Stimulated activated naive CD8-positive, alpha-beta T cell treated with anti-CD3 and anti-CD28 coated beads, Interleukin-15, amount 100 ng/mL, for 72 hours (primary cell): ENCODE measurements at places on chromosomes 7 and 10.

DNA sequence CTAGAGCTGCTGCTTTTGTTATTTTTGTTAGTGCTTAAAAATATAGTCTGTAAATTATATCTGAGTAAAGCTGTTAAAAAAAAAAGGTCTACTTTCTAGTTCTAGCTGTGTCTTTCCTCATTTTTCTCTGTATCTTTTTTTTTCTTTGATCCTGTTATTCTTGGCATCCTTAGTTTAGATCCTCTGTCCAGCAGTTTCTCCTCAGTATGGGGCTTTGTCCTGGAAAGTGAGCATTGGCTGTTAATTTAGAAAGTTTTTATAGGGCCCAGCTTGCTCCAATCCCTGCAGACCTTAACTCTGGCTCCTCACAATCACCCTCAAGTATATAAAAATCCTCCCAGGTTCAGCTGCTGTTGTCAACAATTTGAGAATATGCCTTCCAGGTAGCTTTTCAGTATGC lies 23.5 kb downstream of the DDX50 start:
- DNase-seq = no peak

DNA sequence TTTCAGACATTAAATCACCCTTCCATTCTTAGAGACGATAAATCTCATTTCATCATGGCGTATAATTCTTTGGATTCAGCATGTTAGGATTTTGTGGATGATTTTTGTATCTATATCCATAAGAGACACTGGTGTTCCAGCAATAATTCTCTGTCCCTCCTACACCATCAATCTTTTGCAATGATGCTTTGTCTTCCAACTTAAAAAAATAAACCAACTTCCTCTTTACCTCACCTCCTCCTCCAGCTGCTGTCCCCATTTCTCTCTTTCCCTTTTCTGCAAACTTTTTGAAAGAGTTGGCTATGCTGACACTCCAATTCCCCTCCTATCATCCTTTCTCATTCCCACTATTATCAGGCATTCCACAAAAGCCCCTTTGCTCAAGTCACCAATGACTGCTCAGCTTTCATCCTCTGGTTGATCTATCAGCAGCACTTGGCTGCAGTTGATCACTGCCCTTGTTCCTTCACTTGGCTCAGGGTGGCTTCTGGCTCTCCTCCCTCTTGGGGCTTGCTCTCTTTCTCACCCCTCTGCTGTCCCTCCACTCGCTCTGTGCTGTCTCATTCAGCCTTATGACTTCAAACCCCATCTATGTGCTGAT lies 130.0 kb downstream of the ARHGAP22 start:
- DNase-seq = no peak

DNA sequence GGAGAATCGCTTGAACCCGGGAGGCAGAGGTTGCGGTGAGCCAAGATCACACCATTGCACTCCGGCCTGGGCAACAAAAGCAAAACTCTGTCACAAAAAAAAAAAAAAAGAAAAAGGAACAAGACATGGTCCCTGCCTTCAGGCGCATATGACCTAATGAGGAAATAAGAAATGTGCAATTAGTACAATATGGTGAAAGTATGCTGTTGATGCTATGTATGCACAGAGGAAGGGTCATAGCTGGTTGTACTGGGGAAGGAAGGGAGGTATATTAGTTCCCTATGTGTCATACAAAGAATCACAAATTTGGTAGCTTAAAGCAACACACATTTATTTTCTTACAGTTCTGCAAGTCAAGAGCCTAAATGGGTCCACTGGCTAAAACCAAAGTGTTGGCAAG lies 97.8 kb upstream of the MPP7 start:
- DNase-seq = no peak

- DNase-seq = no peak
Observed at GRCh38 chr10:97090035-97090434, 95.7 kb downstream of the SLIT1 start.

DNA sequence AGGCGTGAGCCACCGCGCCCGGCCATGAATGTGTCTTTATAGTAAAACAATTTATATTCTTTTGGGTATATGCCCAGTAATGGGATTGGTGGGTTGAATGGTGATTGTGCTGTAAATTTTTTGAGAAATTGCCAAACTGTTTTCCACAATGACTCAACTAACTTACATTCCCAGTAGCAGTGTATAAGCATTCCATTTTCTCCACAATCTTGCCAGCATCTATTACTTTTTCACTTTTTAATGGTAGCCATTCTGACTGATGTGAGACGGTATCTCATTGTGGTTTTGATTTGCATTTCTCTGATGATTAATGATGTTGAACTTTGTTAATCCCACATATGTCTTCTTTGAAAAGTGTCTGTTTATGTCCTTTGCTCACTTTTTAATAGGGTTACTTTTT lies 1187.9 kb downstream of the XPNPEP1 start:
- no peak for DNase-seq

- peak; percentile 35 for DNase-seq
Observed at GRCh38 chr7:91940171-91940570, 491 bp upstream of the AKAP9 start.

GRCh38 chr10:129918401-129918800 lies 45.7 kb downstream of the EBF3 start:
- no peak for DNase-seq

GRCh38 chr7:88071994-88072714 lies 138.1 kb downstream of the ADAM22 start:
- DNase-seq = no peak

DNA sequence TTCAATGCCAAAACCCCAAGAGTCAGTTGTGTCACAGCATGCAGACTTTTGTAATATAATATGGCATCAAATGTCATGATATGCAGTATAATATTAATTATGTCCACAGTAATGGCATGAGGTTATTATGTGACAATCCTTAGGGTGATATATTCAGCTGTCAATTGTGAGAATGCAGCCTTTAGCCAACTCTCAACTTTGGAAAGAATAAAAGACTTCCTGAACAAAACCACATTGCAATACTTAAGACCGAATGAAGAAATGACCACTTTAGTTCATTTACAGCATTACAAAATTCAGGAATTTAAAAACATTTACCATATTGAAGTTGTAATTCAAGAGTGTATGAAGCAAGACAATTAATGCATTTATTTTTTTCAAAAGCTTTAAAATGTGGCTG lies 45.4 kb downstream of the CPVL start:
- no peak for DNase-seq

DNA sequence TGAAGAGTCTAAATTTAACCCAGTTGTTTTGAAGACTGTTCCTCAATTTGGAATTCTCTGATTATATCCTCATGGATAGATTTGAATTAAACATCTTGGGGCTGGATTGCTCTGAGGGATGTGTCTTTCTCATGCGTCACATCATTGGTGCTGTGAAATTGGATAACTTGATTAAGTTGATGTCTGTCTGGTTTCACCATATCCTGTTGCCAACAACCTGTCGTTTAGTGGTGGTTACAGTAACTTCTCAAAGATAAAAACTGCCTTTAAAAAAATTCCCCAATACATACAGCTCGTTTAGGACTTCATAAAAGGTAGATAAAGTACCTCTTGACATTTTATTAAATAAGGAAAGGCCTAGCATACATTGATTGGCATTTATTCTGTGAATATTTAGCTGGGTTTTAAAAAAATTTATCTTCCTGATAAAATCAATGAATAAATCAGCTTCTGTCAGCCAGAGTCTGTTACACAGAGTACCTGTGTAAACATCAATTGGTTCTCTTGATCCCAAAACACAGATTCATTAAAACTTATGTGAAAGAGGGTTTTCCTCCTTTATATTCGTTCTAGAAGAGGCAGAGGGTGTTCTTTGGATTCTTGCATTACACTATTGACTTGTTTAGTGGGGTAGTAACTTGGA lies 10.5 kb downstream of the CRCP start:
- no peak for DNase-seq

DNA sequence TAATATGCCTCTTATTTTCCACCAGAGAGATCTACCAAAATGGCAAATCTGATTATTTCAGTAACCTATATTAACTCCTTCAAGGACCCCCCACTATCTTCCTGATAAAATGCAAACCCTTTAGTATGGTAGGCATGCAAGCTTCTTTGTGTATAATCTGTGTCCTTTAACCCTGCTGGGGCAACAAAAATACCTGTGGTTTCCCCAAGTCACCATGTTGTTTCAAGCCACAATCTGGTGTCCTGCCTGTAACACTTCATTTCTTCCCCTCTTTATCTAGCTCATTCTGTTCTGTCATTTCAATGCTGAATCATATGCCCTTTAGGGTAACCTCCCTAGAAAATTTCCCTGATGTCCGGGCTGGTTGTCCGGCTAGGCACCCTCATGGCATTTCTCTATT lies 5.3 kb downstream of the CALCR start:
- no peak for DNase-seq

- no peak for DNase-seq
Observed at GRCh38 chr10:132875435-132875834, 66.9 kb downstream of the CFAP46 start.

- DNase-seq = no peak
Observed at GRCh38 chr10:31095677-31096560, 64.3 kb upstream of the ZNF438 start.

DNA sequence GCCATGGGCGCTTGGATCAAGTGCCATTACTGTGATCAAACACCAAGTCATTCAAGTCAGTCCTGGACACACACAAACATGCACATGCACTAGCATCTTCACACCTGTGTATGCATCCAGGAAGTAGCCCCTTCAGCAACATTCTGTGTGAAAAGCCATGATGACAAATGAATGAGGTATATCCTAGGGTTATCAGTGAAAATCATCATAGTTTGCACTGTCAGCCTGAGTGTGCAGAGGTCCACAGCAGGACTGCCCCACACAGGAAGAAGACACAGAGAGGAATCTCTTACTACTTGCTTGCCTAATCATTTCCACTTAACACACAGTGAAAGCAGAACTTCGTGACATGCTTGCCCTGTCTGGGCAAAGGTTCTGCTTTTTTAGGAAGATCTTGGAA lies 184.0 kb upstream of the ADO start:
- DNase-seq = no peak

GRCh38 chr10:70575874-70576802 lies 26.4 kb downstream of the PRF1 start:
- peak; percentile 59 for DNase-seq

DNA sequence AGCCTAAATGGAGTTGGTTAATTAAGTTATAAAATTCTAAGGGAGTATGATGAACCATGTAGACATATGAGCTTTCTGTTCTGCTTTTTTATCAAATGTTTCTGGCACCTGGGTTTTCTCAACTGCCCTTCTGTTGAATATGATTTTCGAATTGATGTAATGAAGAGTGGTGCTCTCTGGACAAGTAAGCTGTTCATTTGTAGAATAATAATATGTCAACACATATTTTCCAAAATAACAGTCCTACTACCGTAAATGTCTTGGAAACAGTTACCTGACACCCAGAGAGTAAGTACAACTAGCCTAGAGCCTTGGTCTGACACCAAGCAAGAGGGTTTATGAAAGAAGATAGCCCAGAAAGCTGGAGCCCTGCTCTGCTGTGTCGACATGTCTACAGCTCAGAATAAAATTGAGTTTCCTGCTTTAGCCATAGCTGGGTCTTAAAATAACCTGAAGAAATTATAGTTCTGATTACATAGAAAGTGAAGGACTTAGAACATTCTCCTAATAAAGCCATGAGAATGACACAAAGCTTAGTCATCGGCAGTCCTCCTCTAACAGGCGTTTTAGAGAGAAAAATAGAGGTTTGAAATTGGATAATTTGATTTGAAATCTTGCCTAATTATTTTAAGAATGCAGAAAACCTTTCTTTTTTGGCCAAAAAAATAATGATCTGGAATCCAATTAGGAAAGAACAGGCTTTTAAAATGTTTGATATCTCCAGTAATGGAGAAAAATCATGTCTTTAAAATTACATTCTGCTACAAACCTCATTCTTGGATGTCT lies 25.1 kb downstream of the HDAC9 start:
- no peak for DNase-seq

DNA sequence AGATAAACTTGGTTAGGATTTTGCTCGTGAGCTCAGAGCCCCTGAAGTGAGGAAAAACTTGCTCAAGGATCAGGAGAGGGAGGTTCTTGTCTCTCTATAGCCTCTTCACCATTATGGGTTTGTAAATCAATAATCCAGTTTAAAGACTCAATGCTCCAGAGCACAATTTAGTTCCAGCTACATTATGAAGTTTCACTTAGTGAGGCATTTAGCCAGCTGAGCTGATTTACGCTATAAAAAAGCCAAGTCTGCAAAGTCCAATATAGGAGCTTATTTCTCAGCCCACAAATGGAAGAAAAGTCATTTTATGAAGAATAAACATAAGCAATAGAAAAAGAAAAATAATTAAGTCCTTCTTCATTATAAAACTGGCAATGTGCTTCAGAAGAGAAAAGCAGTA lies 130.6 kb downstream of the STRA8 start:
- no peak for DNase-seq

DNA sequence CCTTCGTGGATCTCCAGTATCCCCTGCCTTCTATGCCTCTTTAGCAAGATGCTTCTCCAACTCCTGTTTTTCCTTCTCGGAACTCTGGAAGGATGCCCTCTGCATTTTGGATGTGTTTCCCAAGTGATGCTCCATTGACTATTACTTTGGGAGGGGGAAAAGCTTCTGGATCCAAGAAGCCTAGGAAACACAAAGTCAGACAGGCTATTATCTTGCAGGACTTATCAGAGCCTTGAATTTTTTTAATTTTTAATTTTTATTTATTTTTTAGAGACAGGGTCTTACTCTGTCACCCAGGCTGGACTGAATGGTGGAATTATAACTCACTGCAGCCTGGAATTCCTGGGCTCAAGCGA lies 21.1 kb downstream of the TMEM270 start:
- DNase-seq = no peak

DNA sequence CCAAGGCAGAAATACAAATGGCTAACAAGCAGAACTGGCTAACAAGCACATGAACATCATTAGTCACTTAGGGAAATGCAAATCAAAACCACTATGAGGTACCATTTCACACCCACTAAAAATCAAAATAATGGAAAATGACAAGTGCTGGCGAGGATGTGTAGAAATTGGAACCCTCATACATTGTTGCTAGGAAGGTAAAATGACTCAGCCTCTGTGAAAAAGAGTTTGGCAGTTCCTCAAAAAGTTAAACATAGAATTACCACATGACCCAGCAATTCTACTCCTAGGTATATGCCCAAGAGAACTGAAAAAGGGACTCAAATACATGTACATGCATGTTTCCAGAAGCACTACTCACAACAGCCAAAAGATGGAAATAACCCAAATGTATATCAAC lies 52.8 kb upstream of the ANAPC16 start:
- DNase-seq = peak; percentile 36

DNA sequence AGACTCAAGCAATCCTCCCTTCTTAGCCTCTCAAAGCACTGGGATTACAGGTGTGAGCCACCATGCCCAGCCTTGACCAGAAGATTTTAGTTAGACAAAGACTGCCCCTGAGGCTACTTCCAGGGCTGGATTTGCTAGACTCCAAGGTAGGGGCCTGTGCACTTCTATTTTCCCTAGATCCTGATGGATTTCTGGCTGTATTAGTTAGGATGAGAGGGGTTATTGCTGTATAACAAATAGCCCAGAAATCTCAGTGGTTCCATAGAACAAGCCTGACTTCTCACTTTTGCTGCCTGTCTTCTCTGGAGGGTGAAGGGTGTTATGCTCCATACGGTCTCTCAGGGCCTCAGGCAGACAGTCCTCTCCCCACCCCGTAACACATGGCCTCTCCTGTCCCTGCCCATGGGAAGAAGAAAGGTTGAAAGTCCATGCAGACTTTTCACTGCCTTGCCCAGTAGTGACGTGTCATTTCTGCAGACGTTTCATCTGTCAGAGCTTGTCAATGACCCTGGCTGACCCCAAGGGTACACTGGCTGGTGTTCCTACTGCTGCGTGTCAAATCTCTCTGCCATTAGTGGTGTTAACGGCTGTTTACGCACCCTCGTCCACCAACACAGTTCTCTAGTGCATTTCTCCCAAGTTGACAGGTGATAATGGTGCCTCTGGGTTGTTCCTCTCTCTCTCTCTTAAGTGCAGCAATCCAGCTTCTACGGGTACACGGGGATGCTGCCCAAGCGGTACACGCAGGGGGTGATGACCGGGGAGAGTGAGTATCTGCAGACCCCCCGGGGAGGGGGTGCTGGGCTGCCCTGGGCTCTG lies 11.6 kb downstream of the SLC29A4 start:
- no peak for DNase-seq
